ENCODE measurements at places on chromosomes 6 and 20. TPM values are rescaled to one million over a fixed set of nuclear protein-coding genes. Genes with fewer than 3 reads are reported as not detected.

The TRDN gene
- not detected for total RNA-seq

The DDR1 gene
- 2.9 TPM for total RNA-seq

- DNase-seq: no peak
- H3K36me3 ChIP-seq: peaks cover 4% of the 10 kb centered on the region
- H3K4me3 ChIP-seq: peak overlapping the region; percentile 81
- peak overlapping the region; percentile 45 for H3K27ac ChIP-seq
Measured at GRCh38 chr20:25858495-25859425, 162.1 kb upstream of the ZNF337 start.

DNA sequence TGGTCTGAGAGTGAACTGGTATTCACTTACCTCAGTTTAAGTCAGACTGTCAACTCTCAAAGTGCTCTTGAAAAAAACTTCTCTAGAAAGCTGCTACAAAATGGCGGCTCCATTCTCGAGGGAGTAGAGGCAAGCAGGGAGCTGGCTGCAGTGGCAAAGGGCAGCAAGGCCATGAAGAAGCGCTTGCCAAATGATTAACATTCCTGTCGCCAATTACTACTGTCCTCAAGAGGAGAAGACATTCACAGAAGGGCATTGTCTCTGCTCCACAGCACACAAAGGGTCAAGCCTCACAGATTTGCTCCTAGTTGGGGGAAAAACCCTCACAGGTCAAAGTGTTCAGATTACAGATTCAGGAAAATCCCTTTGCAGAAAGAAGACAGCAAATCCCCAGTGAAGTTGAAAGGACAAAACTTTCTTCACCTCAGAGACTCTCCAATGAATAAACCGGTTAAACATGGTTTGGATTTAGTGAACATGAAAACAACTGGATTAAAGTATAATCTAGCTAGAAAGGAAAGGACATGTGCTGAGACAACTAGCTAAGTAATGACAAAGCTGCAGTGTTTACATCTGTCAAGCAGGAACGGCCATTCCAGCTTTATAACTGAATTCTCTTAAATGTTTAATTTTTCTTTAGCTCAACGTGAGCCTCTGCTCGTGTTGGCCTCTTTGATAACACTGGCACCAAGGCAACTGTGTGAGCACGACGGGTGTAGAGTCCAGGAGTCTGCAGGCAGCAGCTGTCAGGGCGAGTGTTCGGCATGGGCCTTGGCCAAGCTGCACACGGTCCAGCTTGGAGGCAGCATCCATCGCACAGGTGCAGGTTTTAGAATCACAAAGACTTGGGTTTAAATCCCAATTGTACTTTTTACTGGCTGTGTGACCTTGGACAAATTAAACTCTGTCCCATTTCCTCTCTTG lies 37.6 kb downstream of the NR2E1 start:
- DNase-seq: no peak
- no peak overlapping the region for H3K27ac ChIP-seq
- no peaks in the 10 kb centered on the region for H3K4me1 ChIP-seq
- H3K36me3 ChIP-seq: no peaks in the 10 kb centered on the region

GRCh38 chr6:147654103-147654845 lies 145.8 kb downstream of the SAMD5 start:
- no peaks in the 10 kb centered on the region for H3K27me3 ChIP-seq
- no peak overlapping the region for H3K4me3 ChIP-seq
- H3K27ac ChIP-seq: no peak overlapping the region
- no peaks in the 10 kb centered on the region for H3K4me1 ChIP-seq
- no peak for DNase-seq

DNA sequence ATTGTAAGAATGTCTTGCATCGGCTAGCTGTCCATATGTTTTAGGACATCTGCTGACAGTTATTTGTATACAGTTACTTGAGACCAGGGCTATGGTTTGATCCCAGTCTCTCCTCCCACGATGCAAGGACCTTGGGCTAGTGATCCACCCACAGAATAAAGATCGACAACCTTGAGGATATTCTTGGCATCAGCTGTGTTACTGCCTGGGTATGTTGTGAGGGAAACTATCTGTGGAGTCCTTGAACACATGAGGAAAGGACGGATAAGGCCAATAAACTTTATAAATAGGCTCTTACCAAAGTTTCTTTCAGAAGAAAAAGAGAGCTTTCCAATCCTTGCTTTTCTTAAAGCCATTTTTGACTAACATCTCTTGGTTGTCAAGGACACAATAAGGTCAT lies 70.8 kb upstream of the HEY2 start:
- H3K27me3 ChIP-seq: peaks cover 37% of the 10 kb centered on the region
- H3K27ac ChIP-seq: no peak overlapping the region

DNA sequence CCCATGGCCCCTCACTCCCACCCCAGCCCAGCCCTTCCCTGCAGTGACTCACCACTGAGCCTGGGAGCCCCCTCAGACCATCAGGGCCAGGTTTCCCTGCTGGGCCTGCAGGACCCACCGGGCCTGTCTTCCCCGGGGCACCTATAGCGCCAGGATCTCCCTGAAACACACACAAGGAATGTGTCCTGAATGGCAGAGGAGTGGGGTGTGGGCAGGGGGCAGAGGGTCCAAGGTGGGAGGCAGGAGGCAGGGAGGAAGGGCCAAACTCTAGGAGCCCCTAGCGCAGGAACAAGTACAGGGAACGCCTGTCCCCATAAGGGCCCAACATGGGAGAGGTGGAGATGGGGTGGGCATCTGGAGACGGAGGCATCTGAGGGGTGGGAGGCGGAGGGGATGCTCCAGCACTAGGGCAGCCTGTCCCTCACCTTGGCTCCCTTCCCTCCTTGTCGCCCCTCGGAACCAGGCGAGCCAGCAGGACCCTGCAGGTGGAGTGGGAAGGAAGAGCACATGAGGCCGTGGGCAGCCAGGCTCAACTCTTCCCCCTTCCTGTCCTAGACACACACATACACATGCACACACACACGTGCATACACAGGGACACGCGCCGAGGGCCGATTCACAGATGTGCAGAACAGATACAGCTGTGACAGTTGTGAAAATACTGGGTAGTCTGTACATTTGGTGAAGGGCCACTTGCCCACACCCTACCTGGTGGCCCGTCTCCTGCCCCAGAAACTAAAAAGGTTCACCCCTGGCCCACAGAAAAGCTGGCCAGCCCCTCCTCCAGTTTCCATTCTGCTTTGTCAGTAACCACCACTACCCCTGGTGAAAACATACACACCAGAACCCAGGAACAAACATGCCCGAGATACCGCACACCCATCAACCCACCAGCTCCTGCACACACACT lies 24.6 kb downstream of the COL11A2 start:
- DNase-seq: peak; percentile 55
- H3K27me3 ChIP-seq: peaks cover 5% of the 10 kb centered on the region
- no peak overlapping the region for H3K4me3 ChIP-seq
- no peak overlapping the region for H3K27ac ChIP-seq

The MAPK13 gene
- total RNA-seq: 40.7 TPM

DNA sequence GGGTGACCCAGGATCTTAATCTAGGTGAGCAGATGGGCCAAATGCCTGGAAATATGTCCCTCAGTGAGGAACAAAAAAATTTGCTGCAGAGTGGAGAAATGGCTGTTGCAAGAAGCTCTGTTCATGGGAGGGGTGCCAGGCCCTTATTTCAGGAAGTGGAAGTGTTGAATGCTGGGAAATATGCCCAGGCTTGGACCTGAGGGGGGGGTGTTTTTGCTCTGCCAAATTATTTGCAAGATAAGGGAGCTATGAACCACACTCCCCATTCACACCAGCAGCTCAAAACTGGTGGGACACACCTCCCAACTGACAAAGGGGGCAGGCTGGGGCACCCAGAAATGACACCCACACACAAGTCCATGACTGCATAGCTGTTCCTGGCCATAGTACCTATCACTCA lies 8.7 kb downstream of the CST4 start:
- peaks cover 53% of the 10 kb centered on the region for H3K27me3 ChIP-seq
- H3K4me3 ChIP-seq: no peak overlapping the region
- DNase-seq: no peak
- H3K36me3 ChIP-seq: no peaks in the 10 kb centered on the region
- no peak overlapping the region for H3K27ac ChIP-seq
- H3K4me1 ChIP-seq: no peaks in the 10 kb centered on the region

DNA sequence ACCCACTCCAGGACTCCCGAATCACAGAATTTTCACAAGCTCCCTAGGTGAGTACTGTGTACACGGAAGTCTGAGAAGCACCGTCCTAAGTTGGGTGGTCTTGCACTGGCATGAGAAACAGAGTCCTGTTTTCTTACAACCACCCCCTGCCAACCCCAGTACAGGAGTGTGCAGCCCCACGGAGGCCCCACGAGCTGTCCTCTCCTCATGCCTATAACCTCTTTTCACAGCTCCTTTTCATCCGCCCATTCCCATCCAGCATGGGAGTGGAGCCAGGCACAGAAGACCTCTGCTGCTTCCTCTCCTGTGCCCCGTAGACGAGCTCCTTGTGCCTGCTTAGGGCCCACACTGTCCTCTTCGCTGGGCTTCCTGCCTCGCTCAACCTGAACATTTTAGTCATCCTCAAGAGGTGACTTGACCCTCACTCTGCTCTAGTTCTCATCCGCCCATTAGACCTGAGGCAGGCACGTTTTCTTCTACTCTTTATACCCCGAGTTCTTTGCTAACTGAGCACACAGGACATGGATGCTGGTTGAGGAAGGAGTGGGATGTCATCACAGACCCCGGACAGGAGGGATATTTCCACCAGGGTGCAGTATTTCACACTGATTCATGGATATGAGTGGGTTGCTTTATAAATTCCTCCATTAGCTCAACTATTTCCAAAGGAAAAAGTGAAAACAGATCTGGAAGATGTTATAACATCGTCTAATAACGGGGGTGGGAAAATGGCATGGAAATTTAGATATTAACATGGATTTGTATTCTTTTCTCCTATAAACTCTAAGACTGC lies 160.5 kb downstream of the TTLL2 start:
- H3K27me3 ChIP-seq: peaks cover 25% of the 10 kb centered on the region
- H3K4me3 ChIP-seq: no peak overlapping the region
- no peaks in the 10 kb centered on the region for H3K36me3 ChIP-seq
- DNase-seq: no peak
- no peak overlapping the region for H3K27ac ChIP-seq

GRCh38 chr6:166621114-166621540 lies 5.9 kb downstream of the RPS6KA2 start:
- H3K27me3 ChIP-seq: peaks cover 27% of the 10 kb centered on the region
- H3K4me3 ChIP-seq: no peak overlapping the region
- no peaks in the 10 kb centered on the region for H3K36me3 ChIP-seq
- H3K4me1 ChIP-seq: no peaks in the 10 kb centered on the region

The ELOVL4 gene
- 3.9 TPM for total RNA-seq

The E2F3 gene
- total RNA-seq: 37.4 TPM

GRCh38 chr20:7776148-7776547 lies 164.1 kb downstream of the HAO1 start:
- H3K27me3 ChIP-seq: no peaks in the 10 kb centered on the region
- H3K36me3 ChIP-seq: no peaks in the 10 kb centered on the region
- H3K4me3 ChIP-seq: no peak overlapping the region

DNA sequence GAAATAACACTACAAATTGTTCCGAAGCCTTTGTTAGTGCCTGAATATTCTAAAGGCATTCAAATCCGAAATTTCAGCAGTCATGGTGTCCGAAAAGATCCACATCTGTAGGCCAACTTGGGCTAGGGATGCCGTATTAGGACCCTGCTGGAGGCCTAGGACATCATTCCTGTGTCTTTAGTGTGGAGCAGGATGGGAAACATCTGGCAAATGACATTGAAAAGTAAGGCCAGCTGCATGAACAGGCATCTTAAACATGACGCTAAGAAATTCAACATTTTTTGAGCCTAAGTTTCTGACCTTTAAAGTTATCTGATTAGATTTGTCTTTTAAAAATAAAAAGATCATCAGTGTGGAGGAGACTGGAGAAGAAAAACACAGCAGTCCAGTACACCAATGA lies 91.3 kb downstream of the MYLK4 start:
- no peaks in the 10 kb centered on the region for H3K36me3 ChIP-seq
- peaks cover 4% of the 10 kb centered on the region for H3K4me1 ChIP-seq
- peaks cover 11% of the 10 kb centered on the region for H3K27me3 ChIP-seq
- H3K27ac ChIP-seq: no peak overlapping the region

DNA sequence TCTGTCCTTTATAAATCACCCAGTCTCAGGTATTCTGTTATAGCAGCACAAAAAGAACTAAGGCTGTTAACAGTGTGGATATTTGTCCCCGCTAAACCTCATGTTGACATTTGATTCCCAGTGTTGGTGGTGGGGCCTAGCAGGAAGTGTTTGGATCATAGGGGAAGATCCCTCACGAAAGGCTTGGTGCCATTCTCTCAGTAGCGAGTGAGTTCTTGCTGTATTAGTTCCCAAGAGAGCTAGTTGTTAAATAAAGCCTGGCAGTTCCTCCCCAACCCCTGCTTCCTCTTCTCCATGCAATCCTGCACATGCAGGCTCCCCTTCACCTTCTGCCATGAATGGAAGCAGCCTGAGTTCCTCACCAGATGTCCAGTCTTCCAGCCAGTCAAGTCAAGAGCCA lies 29.8 kb upstream of the ERVFRD-1 start:
- H3K27ac ChIP-seq: no peak overlapping the region
- peaks cover 18% of the 10 kb centered on the region for H3K4me1 ChIP-seq
- H3K27me3 ChIP-seq: no peaks in the 10 kb centered on the region
- H3K36me3 ChIP-seq: no peaks in the 10 kb centered on the region

GRCh38 chr20:48106428-48106827 lies 321.1 kb upstream of the SULF2 start:
- no peaks in the 10 kb centered on the region for H3K4me1 ChIP-seq
- H3K27me3 ChIP-seq: peaks cover 25% of the 10 kb centered on the region
- no peaks in the 10 kb centered on the region for H3K36me3 ChIP-seq
- H3K27ac ChIP-seq: no peak overlapping the region
- DNase-seq: no peak
- H3K4me3 ChIP-seq: no peak overlapping the region

GRCh38 chr20:19045371-19045770 lies 167.1 kb upstream of the SLC24A3 start:
- no peak overlapping the region for H3K4me3 ChIP-seq
- DNase-seq: no peak
- H3K27me3 ChIP-seq: peaks cover 8% of the 10 kb centered on the region
- H3K4me1 ChIP-seq: no peaks in the 10 kb centered on the region

- H3K27ac ChIP-seq: no peak within 1 kb of the TSS
- H3K4me3 ChIP-seq: peak within 1 kb of the TSS; percentile 27
Measured at GRCh38 chr20:1894951-1895673, at the start of gene SIRPA. TSS of gene SIRPA (plus strand) at chr20:1895407. CDS start at chr20:1895448, 41 bp downstream.

DNA sequence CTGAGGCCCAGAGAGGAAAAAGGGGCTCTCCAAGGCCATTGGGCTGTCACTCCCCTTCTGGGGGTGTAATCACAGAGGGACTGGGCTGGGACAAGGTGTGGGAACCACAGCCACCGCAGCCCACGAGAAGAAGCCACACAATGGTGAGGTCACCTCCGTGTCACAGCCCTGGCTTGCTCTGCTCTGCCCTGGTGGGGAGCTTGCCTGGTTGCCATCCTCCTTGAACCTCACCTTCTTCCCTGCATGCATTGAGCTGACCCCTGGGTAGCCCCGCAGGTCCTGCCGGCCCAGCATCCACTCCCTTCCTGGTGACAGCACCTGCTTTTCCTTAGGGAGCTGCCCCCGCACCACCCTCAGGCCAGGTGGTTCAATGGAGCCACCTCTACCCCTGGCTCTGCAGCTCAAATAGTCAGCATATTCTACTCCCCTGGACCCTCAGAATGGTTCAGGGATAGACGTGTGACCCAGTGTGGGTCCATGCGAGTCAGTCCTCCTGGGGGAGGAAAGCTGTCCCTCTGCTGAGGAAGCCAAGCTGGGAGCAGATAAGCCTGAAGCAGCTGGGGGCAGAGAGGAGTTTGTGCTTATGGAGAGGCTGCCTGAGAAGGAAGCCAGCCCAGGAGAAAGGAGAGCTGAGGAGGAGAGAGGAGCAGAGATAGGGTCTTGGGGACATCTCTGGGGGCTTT lies 21.3 kb downstream of the RBM38 start:
- H3K27ac ChIP-seq: no peak overlapping the region
- no peak overlapping the region for H3K4me3 ChIP-seq
- H3K36me3 ChIP-seq: no peaks in the 10 kb centered on the region
- no peaks in the 10 kb centered on the region for H3K27me3 ChIP-seq
- peaks cover 26% of the 10 kb centered on the region for H3K4me1 ChIP-seq

All from natural killer cell treated with Interleukin-12 subunit alpha and Interleukin-12 subunit beta and Interleukin-15 and Interleukin-18, amount 100 ng/mL, for 72 hours (primary cell).